ENCODE measurements at places on chromosomes 13 and 19. TPM values are rescaled to one million over a fixed set of nuclear protein-coding genes. Genes with fewer than 3 reads are reported as not detected.

- peak; percentile 44 for DNase-seq
Measured at GRCh38 chr19:1237754-1238368, at the start of gene CBARP. CBARP (minus strand) TSS chr19:1238005; CDS start chr19:1236100, 1,905 bp downstream.

- no peak for DNase-seq
Measured at GRCh38 chr13:30140973-30141372, 166.4 kb downstream of the KATNAL1 start.

- no peak for DNase-seq
Measured at GRCh38 chr13:72151241-72151640, 284.2 kb upstream of the DACH1 start.

DNA sequence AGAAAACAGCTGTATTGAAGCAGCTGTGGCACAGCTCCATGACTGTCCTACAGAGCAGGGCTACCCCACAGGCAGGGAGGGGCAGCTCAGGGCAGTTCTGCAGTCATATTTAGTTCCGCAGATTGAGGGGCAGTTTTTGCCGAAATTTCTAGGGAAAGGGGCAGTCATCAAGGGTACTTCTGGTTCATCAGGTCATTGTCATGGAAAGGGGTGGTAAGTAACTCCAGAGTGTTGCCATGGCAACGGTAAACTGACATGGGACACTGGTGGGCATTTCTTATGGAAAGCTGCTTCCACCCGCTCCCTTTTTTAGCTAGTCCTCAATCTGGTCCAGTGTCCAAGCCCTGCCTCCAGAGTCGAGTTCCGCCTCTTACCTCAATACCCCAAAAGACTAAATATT lies 702.8 kb downstream of the LIG4 start:
- no peak for DNase-seq

DNA sequence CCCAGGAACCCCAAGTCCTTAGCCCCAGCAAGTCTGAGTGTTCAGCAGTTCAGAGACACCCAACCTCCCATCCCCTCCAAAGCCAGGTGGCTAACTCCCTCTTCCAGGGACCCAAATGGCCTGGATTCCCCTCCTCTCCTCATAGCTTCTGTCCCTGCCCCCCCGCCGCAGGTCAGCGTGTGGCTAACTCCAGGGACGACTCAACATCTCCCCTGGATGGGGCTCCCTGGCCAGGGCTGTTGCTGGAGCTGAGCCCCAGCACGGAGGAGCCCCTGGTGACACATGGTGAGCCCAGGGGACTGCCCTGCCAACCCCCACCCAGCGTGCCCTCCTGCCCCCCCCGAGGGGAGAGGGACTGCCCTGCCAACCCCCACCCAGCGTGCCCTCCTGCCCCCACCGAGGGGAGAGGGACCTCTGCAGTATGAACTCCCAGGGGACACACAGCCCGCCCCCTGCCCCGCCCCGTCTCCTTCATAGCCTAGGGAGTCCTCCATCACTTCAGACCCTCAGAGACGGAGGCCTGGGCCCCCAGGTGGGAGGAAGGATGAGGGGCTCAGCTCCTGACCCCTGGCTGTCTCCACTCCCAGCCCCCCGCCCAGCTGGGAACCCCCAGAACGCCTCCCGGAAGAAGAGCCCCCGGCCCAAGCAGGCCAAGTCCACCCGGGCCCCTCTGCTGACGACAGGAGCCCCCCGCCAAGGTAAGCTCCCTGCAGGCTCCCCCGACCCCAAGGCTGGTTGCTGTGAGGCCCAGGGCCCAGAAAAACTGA lies 1.7 kb downstream of the SSC5D start:
- no peak for DNase-seq

DNA sequence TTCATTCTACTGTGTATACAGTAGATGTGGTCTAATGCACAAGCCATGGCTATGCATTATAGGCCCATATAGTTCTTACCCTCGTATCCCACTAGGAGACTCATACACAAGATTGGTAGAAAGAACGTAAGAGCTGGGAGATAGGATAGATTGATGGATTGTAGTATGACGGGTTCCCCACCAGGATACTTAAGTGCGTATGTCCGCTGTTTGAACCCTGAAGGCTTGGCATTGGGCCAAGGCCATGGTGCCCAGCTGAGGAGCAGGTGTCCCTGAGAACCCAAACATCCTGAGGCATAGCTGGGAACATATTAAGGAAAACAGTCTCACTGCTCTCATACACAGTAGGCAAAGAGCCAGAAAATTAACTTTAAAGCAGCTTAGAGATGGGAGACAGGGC lies 617.5 kb upstream of the KLF12 start:
- no peak for DNase-seq

GRCh38 chr13:36582977-36583376 lies 90.8 kb upstream of the SERTM1 start:
- no peak for DNase-seq

GRCh38 chr13:28641600-28641926 lies 17.4 kb upstream of the POMP start:
- DNase-seq: peak; percentile 42

GRCh38 chr13:34435338-34435737 lies 506.7 kb upstream of the NBEA start:
- no peak for DNase-seq

DNA sequence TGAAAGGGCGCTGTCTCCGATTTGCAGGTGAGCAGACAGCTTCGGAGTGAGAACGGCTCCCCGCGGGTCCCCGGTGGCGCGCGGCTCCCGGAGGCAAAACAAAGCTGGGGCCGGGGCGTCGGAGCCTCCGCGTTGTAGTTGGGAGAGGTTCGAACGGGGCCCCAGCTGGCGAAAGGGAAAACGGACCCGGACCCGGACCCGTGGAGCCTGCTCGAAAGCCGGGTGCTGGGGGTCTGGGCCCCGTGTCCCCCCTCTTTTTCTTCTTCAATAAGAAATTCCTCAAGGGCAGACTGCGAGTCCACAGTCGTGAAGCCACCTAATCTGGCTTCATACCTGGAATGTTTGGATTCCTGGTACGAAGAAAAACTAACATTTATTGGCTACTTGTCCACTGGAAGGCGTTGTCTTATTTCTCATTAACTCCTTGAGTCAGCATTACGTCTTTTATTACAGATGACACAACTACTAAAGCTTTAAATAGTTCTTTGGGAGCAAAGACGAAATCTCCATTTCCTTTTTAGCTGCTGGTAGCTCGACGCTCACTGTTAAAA lies 632 bp upstream of the MTIF3 start:
- peak; percentile 38 for DNase-seq

DNA sequence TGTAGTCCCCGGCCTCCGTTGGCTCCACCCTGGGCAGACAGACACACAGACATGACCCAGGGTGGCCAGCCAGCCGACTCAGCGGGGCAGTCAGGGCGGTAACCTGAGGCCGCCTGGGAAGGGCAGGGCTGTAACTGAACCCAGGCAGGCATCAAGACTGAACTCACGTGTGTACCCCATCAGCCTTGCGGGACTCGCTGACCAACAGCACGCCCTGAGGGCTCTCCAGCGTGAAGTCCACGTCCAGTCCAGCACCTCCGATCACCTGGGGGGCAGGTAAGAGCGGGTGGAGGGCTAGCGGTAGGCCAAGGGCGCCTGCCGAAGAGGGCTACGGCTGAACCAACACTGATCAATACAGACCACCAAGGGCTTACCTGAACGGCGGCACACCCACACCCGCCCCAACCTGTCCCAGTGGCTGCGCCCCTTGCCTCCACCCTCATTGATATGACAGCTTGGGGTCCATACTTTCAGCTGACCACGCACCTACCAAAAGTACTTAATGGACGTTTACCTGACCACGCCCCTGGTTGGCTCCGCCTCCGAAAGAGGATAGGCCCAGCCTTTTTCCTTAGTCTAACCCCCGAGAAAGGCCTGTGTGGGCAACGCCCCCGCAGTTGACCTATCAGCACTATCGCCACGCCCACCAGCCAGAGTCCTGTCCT lies 791 bp downstream of the TMED1 start:
- DNase-seq: no peak

- DNase-seq: peak; percentile 93
Measured at GRCh38 chr19:33376423-33376822, 2.9 kb downstream of the CEBPG start.

DNA sequence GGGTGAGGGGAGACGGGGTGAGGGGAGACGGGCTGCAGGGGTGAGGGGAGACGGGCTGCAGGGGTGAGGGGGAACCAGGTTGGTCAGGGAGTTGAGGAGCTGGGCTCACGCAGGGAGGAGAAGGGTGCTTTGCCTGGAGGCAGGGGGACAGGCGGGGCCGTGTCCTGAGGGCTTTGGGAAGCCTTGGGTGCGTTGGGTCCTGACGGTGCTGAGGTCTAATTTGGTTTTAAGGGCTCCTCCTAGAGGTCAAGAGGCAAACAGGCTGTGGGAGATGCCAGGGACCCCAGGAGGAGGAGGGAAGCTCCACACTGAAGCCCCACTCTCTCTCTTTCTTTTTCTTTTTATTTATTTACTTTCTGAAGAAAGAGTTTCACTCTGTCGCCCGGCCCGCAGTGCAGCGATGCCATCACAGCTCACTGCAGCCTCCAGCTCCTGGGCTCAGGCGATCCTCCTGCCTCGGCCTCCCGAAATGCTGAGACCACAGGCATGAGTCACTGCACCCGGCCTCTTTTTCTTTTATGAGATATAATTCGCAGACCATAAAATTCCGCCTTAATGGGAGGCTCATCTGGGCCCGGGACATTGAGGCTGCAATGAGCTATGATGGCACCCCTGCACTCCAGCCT lies 9.3 kb upstream of the MISP start:
- DNase-seq: peak; percentile 14

GRCh38 chr19:4916292-4917082 lies 7.2 kb downstream of the UHRF1 start:
- DNase-seq: peak; percentile 39

DNA sequence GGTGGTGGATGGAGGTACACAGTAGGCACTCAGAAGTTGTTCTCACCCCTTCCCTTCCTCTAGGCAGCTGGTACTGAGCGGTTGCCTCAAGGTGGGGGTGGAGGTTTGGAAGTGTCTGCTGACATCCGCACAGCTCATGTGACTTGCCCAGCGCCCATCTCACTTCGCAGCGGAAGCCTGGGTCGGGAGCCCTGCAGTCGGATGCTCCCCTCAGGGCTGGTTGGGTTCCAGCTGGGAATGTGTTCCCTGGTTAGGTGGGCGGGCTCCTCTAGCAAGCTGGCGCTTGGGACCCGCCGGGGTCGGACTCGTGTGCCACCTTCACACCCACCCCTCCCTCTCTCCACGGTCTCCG lies 10.2 kb downstream of the PPP1R37 start:
- no peak for DNase-seq

GRCh38 chr19:8576273-8576993 lies 809 bp downstream of the MYO1F start:
- no peak for DNase-seq

DNA sequence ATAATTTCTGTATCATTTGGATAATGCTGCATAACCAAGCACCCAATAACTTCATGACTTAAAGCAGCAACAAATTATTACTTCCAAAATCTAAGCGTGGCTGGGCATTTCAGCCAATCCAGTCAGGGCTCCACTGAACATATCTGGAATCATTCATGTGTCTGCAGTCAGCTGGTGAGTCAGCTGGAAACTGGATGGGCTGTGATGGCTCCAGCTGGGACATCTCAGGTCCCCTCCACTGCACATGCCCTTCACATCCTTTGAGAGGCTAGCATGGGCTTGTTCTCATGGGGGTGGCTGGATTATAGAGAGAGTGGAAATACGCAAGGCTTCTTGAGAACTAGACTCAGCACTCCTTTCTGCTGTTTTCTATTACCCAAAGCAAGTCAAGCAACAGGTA lies 961.9 kb downstream of the DIAPH3 start:
- no peak for DNase-seq

GRCh38 chr13:42720113-42720857 lies 61.1 kb upstream of the FAM216B start:
- peak; percentile 2 for DNase-seq

DNA sequence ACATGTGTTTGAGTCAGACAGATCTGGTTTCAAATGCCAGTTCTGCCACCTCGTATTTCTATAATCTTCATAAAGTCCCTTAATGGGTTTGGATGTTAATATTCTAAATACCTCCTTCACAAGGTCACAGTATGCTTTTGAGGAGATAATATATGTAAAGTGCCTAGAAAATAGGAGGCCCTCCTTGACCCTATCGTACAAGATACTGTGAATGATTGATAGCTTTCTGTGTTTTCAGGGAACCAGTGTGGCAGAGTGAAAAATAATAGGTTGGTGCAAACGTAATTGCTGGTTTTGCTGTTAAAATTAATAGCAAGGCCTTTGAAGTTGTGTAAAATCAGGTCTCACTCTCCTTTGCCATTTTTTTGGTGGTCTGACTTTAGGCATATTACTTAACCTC lies 77.5 kb upstream of the SCEL start:
- DNase-seq: no peak

- DNase-seq: peak; percentile 83
Measured at GRCh38 chr19:55383279-55384130, 587 bp downstream of the TMEM238 start.

GRCh38 chr13:33472446-33472845 lies 186.9 kb upstream of the STARD13 start:
- no peak for DNase-seq

GRCh38 chr19:33054623-33055022 lies 10.1 kb downstream of the RHPN2 start:
- no peak for DNase-seq

DNA sequence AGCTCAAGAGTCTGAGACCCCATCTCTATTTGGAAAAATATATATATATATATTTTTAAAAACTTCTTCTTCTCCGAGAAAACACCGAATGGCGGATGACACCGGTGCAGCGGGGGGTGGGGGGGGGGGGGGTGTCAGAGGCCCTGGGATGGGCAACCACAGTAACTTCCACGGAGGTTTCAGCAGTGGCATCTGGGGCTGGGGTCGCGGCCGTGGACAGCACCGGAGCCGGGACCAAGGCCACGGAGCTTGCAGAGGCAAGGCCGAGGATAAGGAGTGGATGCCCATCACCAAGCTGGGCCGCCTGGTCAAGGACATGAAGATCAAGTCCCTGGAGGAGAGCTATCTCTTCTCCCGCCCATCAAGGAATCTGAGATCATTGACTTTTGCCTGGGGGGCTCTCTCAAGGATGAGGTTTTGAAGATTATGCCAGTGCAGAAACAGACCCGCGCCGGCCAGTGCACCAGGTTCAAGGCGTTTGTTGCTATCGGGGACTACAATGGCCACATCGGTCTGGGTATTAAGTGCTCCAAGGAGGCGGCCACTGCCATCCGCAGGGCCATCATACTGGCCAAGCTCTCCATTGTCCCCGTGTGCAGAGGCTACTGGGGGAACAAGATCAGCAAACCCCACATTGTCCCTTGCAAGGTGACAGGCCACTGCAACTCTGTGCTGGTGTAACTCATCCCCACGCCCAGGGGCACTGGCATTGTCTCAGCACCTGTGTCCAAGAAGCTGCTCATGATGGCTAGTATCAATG lies 59.0 kb downstream of the EPS15L1 start:
- DNase-seq: no peak

Gene ZNF529
- total RNA-seq: 7.0 TPM

Gene NANOS2
- not detected for total RNA-seq

Gene PNKP
- total RNA-seq: 44.3 TPM

Gene ZNF564
- 13.3 TPM for total RNA-seq

Gene FFAR3
- total RNA-seq: not detected

Gene ARL11
- total RNA-seq: 0.09 TPM

Gene CYSLTR2
- not detected for total RNA-seq

Gene TSKS
- 0.17 TPM for total RNA-seq

Gene ZNF71
- 14.7 TPM for total RNA-seq

Gene ELAVL3
- total RNA-seq: not detected

Gene LILRB1
- total RNA-seq: not detected

Gene MEX3D
- total RNA-seq: 121 TPM

Gene KRTDAP
- not detected for total RNA-seq

Measured in dermis blood vessel endothelial cell (primary cell).